ENCODE measurements at places on chromosomes 3 and 15.

DNA sequence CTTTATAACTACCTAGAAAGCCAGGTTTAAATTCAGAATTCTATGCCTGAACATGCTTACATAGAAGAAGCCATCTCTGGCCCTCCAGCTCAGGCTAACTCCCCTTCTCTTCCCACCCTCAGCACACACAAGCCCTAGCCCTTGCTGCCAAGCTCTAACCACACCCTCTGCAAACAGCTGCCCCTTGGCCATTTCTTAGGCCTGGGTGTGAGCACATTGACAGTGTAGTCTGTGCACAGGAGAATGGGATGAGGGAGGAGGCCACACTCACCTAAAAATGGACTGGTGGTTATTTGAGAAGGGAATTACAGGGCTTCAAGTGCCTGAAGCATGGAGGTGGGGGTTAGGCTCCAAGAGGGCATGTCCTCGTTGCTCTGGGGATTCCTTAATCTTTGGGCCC is 42.3 kb upstream of the SLC25A36 start:
- DNase-seq: no peak

GRCh38 chr3:190424108-190424477 is 25.6 kb downstream of the TMEM207 start:
- no peak for DNase-seq

- DNase-seq: no peak
Measured at GRCh38 chr3:122636697-122637096, 43.9 kb upstream of the PARP14 start.

DNA sequence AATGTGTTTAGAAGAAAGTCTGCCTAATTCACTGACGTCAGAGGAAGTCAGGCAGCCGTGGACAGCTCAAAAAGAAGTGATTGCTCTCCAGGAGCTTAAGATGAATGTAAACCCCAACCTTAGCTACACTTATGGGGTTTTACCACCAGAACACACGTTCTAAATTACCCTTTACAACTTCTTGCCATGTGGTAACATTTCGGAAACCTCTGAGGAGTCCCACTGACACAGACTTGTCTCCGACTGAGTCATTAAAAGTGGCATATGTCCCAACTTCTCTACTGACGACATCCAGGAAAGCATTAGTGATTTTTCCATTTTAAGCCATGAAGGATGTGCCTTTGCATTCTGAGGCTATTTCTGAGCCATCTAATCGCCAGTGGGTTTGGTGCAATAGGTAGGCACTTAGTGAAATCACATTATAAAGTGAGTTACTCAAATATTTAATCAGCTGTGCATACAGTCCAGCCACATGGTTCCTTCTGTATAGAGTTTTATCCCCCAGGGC is 32.4 kb downstream of the C2CD4A start:
- DNase-seq: no peak

GRCh38 chr3:193911784-193912340 is 224.1 kb upstream of the HES1 start:
- no peak for DNase-seq

- no peak for DNase-seq
Measured at GRCh38 chr3:122092460-122093165, 37.5 kb downstream of the CD86 start.

- DNase-seq: no peak
Measured at GRCh38 chr3:156253150-156253549, 132.8 kb downstream of the KCNAB1 start.

GRCh38 chr15:25892126-25892525 is 29.0 kb upstream of the ATP10A start:
- DNase-seq: no peak
